ENCODE measurements at places on chromosomes 12 and 14.

GRCh38 chr14:75022655-75023054, 19.9 kb downstream of the EIF2B2 start:
- no peak for DNase-seq

GRCh38 chr14:101466456-101467180, 94.7 kb upstream of the DIO3 start:
- DNase-seq: no peak

GRCh38 chr12:114952573-114953271, 268.7 kb upstream of the TBX3 start:
- DNase-seq: no peak

- DNase-seq: no peak
Observed at GRCh38 chr14:85766295-85766694, 236.4 kb downstream of the FLRT2 start.

GRCh38 chr12:132587781-132588180, 22.6 kb downstream of the LRCOL1 start:
- no peak for DNase-seq

GRCh38 chr12:91482231-91482630, 299.6 kb upstream of the DCN start:
- DNase-seq: no peak

DNA sequence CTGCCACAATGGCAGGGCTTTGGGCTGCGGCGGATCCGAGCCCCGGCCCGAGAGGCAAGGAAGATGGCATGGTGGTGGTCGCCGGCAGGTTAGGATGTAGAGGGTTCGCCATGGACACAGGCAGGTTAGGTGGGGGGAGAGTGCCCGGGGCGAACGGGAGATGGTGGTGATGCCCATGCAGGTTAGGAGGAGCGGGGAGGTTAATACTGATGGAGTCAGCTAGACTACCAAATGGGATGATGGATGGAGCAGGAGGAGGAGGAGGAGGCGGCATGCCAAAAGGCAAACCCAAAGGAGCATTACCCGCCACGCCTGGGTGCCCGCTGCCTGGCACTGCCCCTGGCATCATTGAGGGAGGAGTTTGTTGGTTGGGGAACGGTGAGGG, 6.2 kb downstream of the MYL6 start:
- no peak for DNase-seq

Measured in germinal center (tissue), 1 donor.